NCI-H510A treated with DMSO at 0.1 percent for 48 hours (cell line): ENCODE measurements at places on chromosomes 3 and 15.

DNA sequence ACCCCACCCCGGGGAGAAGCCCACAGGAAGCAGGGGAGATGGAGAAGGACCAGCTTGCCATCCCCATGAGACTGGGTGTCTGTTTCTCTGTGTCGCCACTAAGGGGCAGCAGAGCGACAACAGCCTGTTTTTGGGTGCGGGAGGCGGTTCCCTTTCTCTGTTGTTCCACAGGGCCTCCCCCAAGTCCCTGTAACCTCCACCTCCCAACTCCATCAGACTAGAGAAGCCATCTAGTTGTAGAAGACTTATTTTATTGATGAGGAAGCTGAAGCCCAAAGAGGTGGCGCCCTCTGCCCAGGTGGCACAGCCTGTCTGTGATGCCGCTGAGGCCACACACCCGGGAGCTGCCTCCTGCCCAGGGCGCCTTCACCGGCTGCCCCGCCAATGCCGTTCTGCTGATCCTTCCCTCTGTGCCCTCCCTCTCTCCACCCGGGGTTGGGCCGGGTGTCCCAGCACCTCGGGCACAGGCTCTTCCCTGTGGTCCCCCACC is 3.9 kb upstream of the CCDC9B start:
- peak; percentile 41 for DNase-seq

GRCh38 chr3:28265641-28266040 is 24.2 kb downstream of the CMC1 start:
- DNase-seq: no peak

DNA sequence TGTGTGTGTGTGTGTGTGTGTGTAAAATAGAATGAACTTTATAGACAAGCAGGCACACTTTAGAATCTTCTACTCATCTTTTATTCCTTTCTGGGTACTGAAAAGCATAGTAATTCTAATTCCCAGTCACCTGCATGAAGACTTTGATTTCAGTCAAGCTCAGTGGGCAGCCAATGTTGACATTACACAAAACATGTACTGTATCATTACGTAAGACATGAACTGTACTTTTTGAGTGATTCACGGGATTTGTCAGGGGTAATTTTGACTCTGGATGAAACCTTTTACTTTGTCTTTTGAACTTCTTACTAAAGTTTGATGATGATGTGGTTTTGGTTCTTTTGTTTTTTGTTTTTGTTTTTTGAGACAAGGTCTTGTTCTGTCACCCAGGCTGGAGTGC is 38.8 kb downstream of the PTPRG start:
- DNase-seq: no peak

DNA sequence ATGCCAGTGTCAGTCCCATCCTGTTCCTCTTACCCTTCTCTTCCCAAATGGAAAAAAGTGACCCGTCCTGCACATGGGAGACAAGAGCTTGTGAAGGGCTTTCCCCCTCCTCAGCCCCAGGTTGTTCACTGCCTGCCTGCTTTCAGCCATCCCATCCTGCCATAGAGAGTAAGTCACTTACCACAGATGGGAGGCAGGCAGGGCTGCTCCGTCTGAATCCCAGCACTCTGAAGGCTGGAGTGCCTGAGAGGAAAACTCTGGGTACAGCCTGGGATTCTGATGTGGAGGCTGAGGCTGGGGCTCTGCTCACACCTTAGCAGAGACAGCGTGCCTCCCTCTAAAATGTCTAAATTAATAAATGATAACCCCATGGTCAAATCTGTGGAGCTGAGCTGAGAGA is 14.8 kb downstream of the CPNE4 start:
- DNase-seq: no peak

DNA sequence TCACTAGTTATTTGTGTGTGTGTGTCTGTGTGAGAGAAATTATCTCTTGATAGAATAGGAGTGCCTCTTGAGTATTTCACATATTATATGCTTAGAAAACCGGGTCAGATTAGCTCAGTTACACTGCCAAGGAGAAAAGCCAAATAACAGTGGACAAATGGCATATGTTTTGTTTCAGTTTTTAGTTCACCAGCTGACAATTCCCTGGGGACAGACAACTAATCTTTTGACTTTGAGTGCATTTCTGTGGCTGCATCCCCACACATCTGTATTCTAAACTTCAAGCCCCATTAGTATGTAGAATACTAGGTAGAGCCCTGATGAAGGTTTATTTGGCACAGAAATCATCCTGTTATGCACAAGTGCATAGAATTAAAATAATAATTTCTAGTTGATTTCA is 227.7 kb upstream of the CNTN3 start:
- no peak for DNase-seq

GRCh38 chr15:74709011-74709410 is 13.2 kb upstream of the EDC3 start:
- DNase-seq: no peak

DNA sequence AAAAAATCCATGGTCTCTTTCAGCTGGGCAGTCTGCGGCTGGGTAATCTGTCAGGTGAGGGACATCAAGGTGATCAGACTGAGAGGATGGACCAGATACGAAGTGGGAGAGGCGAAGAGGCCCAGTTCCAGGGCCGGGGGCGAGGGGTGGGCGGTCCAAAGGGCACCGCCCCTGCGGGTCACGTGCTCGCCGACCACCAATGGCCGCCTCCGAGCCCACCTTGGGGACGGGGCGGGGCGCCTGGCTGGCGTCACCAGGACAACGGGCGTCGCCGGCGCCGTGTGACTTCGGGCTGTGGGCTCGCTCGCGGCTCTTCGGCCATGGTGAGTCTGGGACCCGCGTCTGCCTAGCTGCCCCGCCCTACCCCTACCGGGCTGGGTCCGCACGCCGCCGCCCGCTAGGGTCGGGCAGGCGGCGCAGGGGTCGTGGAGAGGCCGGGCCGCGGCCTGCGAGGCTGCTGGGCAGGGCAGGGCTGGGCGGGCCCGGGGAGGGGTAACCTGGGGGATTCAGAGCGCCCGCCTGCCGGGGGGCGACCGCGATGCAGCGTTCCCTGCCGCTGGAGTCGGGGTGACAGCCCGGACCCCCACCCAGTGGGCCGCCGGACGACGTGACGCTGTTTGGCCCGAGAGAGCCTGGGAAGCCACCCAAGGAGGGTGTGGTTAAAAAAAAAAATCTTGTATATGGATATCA is at the start of gene FBXL2:
Gene FBXL2, plus strand, starts transcription at position 250 of the 690 bp plus-strand sequence. Its CDS starts 71 bp downstream, at position 321.
- peak; percentile 57 for DNase-seq
